ENCODE measurements at places on chromosomes 7 and 10.
A peak's percentile ranks its signal among the peaks of the same experiment; 100 is the strongest.

DNA sequence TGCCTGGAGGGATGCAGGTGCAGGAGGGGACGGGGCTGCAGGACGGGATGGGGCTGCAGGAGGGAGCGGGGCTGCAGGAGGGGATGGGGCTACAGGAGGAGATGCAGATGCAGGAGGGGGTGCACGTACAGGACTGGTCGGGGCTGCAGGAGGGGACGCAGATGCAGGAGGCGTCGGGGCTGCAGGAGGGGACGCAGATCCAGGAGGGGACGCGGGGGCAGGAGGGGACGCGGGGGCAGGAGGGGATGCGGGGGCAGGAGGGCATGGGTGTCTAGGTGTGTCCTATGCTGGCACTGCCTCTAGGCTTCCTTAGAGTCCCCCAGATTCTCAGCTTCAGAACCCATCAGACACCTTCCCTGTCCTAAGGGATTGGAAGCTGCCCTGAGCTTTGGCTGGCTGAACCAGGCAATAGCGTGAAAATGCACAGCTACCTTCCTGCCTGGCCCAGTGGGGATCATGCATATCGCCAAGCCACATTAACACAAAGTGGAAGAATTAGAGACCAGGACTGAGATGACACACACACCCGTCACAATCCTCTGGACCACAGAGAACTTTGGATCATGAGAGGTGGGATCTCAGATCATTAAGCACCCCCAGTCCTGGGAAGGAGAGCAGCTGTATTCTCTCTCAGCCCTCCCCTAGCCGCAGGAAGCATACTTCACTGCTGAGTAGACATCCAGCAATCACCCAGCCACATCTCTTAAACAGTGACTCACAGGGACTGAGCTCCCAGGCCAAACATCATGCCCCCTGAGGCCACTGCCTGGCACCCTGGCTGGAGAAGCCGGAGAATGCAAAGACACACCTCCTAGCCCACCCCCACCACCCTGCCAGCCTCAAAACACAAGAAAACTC is 67.3 kb downstream of the VWA2 start:
- no peak for DNase-seq

GRCh38 chr10:48744587-48744986 is 59.9 kb downstream of the WDFY4 start:
- DNase-seq, result no peak

- DNase-seq, result no peak
Observed at GRCh38 chr7:47799524-47799923, 148.7 kb downstream of the PKD1L1 start.

DNA sequence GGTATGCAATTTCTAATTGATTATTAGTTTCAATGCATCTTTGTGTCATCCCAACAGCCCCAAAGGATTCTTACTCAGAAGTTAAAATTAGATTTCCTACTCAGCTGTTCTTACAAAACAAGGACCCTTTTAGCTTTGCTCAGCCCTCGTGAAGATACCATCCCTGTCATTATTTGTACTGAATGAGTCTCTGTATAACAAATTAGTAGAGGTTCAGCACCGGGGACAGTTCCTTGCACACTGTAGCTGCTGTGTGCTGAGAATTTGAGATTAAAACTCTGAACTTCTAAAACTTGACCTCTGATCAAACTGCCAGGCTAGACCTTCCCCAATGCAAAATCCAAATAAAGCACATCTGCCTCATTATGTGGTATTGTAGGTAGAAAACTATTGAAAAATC is 299.1 kb downstream of the LHFPL3 start:
- no peak for DNase-seq

DNA sequence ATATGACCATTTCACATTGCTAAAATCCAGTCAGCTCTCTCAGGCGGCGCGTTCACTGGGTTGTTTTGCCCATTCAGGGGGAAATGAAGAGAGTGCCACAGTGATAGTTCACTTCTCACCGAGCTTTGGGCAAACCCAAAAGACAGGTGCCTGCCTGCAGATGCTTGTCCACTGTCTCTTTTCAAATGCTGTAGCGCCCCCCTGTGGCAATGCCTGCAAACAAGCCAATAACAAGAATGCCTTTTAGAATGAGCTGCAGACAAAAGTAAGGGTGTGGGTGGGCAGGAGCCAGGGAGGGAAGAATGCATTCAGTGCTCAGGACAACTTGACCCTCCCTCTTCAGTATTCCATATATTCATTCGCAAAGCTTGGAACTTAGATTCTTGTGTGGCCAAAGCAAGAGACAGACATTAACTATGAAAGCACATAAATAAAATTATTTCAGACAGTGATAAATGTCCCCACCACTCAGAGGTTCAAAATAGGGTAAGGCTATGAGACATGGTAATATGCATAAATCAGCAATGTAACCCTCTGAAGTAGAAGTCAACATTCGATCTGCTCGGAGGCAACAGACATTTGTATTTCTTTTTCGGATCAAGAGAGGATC is 86.9 kb downstream of the JAZF1 start:
- peak; percentile 61 for DNase-seq

DNA sequence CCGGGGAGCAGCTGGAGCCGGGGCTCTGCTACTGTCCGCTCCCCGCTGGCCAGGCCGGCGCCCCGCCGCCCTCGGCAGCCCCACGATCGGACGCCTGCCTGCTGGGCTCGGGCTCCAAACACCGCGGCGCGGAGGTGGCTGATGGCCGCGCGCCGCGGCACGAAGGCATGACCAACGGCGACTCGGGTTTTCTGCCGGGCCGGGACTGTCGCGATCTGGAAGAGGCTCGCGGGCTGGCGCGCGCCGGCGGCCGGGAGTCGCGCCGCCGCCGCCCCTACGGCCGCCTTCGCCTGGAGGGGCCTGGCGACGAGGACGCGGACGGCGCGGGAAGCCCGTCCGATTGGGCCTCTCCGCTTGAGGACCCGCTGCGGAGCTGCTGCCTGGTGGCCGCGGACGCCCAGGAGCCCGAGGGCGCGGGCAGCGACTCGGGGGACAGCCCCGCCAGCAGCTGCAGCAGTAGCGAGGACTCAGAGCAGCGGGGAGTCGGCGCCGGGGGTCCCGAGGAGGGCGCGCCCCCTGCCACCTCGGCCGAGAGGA is 570 bp downstream of the TBC1D12 start:
- DNase-seq, result no peak

Data from CD4-positive, alpha-beta T cell treated with Interleukin-17A for 4 hours (primary cell).